ENCODE measurements at places on chromosomes 2 and 18.

- no peak for DNase-seq
These were observed 93.6 kb downstream of the CRIM1 start for GRCh38 chr2:36449213-36449612.

GRCh38 chr2:568639-569235, 108.5 kb downstream of the TMEM18 start:
- DNase-seq: no peak

- no peak for DNase-seq
These were observed 210.3 kb downstream of the CYP26B1 start for GRCh38 chr2:71937396-71937795.

DNA sequence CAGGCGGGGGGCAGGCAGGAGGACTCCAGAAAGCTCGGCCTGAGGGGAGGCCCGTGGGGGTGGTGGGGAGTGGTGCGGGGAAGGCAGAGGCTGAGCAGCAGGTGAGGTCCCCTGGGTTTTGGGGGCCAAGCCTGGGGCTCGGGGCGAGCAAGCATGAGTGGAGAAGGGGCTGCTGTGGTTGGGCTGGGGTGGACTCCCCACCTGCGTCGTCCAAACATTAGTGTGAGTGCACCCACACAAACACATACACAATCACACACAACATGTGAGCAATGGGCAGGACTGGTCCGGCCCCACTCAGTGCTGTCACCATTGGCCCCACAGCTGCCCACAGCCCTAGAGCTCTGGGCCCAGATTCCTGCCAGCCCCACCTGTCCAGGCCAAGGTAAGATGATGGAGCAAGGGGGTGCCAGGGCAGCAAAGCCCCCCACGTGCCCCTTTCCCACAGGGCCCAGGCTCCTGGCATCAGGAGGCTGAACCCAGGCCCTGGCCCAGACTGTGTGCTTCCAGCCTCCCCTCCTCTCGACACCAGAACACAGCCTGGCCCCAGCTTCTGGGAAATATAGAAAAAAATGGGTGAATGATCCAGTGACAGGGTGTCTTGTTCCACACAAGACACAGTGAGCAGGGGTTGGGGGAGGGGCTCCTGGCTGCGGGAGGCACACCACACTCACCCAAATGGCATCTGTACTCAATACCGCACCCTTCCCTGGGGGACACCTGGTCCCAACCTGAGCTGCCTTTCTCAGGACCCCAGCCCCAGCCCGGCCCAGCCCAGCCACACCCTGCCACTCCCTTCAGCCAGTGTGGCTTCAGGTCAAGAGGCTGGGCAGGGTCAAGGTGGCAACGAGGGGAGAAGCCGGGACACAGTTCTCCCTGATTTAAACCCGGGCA, 463 bp upstream of the ALPP start:
- no peak for DNase-seq

DNA sequence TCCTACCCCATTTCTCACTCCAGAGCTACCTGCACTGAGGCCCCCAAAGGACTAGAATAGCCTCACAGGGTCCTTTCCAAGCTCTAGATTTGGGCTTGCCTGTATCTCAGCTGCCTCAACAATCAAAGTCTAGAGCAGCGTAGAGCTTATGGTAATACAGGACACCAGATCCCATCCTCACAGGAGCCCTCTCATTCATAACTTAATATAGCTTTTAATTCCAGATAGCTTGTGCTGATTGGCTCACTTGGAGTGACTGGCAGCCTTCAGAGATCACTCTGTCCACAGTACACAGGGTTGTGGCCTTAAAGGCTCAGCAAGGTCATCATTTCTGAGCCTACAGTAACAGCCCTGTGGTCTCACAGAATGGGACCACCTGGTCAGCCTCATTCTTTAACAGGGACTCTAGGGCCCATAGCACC, 51.4 kb downstream of the ZFP36L2 start:
- DNase-seq: peak; percentile 33

- no peak for DNase-seq
These were observed 102.3 kb downstream of the TGIF1 start for GRCh38 chr18:3552305-3552704.

DNA sequence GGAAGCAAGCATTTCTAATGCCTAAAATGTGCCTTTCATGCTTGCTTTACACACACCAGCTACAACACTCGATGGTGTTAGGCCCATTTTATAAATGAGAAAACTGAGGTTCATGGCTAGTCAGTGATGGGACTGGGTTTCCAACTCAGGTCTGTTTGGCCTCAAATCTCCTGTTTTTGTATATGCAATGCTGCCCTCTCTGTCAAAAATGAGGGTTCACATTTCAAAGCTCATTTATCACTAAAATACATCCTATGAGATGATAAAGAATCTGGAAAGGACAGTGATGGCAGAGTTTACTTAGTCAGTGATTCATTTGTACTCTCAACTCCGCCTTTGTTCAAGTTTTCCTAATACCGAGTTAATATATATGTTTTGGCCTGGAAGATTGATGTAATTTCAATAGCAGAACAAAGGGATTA, 92.3 kb downstream of the KCTD1 start:
- DNase-seq: no peak

GRCh38 chr2:162343824-162344616, at the start of gene GCA:
Gene GCA, plus strand, starts transcription at chr2:162344132. Its CDS starts 117 bp downstream, at chr2:162344249.
- peak; percentile 86 for DNase-seq

DNA sequence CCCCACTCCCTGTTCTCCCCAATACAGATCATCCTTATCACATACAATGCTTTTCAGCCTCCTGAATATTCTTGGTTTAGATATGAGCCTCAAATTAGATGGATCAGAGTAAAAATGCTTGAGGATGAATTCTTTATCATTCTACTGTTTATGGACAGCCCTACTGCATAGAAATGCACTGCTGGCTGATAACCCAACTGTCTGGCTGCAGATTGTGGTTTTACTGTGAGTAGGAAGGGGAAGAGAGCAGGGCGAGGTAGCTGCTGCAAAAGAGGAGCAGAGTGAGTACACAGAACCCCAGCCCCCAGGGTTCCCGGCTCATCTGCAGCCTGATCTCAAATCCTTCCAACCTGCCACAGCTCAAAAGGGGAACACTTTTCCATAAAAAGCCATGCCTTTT, 29.4 kb upstream of the NCOA1 start:
- DNase-seq: no peak

DNA sequence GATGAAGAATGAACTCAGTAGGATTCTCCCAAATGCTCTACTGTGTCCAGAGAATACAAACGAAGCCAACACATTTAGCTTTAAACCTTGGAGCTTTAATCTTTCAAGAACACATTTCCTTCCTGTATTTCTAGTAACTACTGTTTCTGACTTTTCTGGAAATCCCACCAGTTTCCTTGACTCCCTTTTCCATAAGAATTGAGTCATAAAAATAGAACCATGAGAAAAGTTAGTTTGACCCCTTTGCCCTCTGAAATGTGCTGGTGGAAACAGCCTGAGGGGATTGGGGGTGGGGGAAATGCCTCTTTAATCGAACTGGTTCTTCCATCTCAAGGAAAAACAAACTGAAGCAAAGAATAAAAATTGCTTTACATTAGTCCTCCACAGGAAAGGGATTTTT, 123.9 kb downstream of the TMEM17 start:
- no peak for DNase-seq

- no peak for DNase-seq
These were observed 40.8 kb downstream of the RTN4 start for GRCh38 chr2:55009277-55010060.
